NCI-H510A (cell line): ENCODE measurements at places on chromosomes 12 and 14.
A peak's percentile ranks its signal among the peaks of the same experiment; 100 is the strongest.

DNA sequence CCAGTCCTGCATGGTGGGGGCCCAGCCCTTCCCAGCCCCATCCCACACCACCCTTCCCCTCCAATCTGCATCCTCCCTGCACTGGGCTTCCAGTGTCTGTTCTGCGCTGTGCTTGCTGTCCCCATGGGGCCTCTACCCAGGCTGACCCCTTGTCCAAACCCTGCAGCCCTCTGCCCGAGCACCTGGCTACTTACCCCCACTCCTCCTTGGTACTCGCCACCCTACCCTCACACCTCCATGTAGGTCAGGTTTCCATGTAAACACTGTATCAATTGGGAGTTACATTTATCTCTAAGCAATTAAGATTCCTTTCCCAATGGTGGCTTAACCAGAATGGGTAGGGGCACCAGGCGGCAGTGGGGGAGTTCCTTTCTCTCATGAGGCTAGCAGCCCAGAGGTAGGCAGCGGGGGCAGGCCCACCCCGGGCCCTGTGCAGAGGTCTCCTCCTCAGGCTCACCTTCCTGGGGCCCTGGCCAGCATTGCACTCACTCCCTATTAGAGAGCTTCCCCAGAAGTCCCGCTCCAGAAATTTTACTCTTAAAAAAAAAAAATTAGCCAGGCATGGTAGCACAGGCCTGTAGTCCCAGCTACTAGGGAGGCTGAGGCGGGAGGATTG, 76.6 kb upstream of the CCND2 start:
- no peak for DNase-seq

GRCh38 chr12:71439613-71440344, at the start of gene LGR5:
Gene LGR5 (plus strand): TSS chr12:71439798. CDS start chr12:71440081, 283 bp downstream.
- peak; percentile 58 for DNase-seq

DNA sequence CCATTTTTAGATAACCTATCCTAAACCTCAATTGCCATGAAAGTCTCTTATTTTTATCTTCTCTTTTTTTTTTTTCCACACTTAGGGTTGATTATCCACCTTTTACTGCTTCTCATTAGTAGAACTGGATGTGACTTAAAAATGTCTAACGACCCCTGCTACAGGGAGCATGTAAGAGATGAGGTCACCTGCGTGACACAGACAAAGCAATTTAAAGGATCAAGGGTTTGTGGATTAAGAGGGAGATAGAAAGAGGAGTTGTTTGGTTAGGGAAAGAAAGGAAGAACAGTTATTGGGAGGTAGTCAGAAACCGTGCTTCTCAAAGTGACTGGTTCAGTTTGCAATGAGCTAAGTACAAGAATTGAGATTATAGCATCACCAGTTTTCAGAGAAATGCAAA, 239.1 kb downstream of the ALX1 start:
- no peak for DNase-seq

GRCh38 chr12:84507956-84508850, 404.4 kb downstream of the SLC6A15 start:
- peak; percentile 21 for DNase-seq

DNA sequence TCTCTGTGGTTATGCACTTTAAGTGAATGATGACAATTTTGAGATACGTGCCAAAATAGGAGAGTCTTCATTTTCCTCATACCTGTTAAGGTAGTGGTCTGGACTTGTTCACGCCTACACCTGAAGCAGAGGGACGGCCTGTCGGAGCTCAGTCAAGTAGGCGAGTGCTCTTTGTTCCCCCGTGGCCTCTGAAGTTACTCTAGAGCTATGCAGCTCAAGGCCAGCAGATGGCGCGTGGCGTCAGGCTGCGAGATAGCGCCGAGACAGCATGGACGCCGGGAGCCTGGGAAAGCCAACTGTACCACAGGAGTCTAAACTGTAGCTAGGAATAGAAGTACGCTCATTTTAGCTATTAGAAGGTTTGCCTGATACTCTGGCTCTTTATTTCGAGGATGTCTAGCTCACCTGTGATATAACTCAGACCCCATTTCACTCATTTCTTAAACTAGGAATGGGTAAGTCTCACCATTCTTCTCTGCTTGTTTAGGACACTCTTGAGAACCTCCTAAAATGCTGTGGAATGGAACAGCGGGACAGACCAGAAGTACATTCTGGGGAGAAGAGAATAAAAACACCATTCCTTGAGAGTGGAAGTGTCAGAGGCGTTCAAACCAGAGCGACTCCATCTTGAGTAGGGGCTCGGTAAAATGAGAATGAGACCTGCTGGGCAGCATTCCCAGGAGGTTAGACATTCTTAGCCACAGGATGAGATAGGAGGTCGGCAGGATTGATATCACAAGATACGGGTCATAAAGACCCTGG, 267.4 kb upstream of the HMGA2 start:
- peak; percentile 49 for DNase-seq

DNA sequence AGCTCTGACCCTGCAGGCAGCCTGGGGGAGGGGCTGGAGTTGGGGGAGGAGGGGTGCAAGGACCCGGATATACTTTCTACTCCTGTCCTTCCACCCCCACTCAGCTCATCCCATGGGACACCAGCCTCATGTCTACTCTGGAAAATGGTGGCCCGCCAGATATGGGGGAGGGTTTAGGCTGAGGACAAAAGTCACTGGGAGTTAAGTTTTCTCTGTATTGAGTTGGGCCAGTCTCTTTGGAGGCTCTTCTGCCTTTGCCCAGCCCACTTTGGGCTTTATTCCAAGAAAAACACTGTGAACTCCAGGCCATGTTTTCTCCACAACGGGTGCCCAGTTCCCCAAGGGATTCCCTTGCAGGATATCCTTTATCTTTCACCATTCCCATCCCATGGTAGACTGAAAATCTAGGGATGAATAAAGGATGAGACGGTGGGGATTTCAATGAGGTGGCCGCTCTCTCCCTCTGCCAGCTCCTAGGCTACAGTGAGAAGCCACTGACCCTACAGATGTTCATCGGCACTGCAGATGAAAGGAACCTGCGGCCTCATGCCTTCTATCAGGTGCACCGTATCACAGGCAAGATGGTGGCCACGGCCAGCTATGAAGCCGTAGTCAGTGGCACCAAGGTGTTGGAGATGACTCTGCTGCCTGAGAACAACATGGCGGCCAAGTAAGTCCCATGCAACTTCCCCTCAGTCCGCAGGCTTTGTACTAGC, 4.9 kb downstream of the NFATC4 start:
- peak; percentile 48 for DNase-seq

- DNase-seq: no peak
Measured at GRCh38 chr14:55979096-55979495, 139.1 kb upstream of the PELI2 start.

- DNase-seq: no peak
Measured at GRCh38 chr12:4108803-4109345, 164.7 kb upstream of the CCND2 start.

DNA sequence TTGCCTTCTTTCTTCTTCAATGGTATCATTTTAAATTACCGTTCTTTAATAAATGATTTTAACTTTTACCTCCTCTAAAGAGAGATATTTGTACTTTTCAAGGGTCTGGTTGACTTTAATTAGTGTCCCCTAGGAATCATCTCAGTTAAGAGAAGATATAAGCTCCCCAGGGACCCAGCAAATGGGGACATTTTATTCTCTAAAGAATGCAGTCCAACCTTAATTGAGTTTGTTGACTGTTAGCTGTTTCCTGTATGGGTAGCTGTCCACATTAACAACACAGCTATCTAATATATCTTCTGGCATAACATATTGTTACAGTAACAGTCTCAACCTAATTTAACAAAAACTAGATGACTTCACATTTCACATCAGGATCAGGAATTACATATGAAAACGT, 241.6 kb upstream of the NPAS3 start:
- DNase-seq: no peak

GRCh38 chr12:68910128-68910527, 22.8 kb downstream of the CPM start:
- DNase-seq: no peak

- DNase-seq: no peak
Measured at GRCh38 chr12:12323591-12323990, 26.5 kb downstream of the MANSC1 start.

DNA sequence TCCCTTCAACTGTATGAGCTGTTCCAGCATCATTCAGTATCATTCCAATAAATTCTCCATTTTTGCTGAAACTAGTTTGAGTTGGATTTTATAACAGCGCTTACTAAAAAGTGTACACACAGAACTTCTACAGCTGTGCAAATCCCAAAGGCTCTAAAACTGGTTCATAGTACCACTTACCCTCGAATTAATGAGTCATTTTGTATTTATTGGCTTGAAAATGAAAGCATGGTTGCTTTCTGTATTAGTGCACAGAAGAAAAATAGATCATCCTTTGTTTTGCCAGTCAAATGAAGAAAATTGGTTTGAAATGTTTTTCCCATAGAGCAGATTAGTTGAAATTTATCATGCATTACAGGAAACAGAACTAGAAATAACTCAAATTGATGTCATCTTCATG, 268.3 kb upstream of the CPNE8 start:
- no peak for DNase-seq

DNA sequence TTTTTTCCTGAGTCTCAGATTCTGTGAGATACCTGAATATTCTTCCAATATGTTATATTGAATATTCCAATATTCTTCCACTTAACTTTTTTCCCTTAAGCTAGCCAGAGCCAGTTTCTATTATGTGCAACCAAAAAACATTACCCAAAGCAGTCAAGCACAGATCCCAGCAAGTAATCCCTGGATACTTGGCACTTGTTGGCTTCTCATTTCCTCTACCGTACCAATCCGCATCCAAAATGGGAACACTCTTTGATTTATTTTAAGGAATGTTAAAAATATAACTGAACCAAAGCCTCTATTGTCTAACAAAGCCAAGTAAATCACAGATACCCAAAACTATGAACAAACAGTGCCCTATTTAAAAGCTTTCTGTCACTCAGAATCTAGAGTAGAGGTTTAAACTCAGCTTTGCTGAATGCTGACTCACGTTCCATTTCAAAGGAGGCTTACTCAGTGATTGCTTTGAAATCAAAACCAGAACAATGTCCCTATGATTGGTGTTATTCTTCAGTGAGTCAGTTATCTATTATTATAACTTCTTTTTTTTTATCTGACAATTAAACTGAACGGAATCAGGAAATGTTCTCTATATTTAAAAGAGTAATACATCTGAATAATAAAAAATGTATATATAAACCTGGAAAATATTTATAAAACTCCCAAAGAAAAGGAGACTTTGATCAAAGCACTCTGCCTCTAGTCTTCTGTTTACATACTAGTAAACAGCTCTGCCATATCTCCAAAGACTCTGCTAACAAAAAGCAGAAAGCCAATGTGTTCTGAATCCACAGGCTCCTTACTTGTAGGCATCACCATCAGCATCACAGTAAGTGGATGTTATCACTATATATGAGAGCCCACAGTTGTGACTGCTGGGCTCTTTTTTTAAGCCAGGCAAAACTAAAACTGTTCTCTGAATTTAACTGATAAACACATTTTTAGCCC, 360.8 kb downstream of the CCDC91 start:
- no peak for DNase-seq

- DNase-seq: no peak
Measured at GRCh38 chr12:104501660-104502059, 44.9 kb downstream of the CHST11 start.

DNA sequence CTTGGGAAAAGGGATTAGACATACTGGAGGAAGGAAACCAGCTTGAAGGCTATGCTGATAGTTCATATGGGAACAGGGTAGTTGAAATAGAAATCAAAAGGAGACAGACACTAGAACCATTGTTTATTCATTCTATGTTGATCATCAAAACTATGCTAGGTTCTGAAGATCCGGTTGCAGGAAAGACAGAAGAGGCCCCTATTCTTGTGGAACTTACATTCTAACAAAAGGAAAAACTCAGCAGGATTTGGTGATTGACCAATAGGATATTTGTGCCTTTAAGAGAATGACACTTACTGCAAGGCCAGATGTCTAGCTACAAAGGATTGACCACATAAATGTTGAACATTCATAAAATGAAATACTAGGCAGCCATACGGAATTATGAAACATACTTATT, 179.2 kb downstream of the AKAP6 start:
- no peak for DNase-seq

DNA sequence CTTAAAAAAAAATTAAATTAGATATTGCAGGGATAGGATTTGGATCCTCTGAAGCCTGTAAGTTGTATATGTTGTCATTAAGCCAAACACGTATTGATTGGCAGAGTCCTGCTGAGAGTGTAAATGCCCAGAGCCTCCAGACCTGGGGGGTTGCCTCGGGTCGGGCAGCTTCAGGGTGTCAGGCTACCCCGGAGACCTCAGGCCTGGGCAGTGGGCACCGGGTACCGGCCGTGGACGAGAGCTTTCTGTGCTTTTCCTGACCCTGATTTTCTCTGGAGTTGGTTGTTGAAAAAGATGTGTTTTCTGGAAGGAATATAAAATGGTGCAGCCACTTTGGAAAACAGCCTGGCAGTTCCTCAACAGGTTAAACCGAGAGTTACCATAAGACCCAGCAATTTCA, 96.1 kb downstream of the DNAH10 start:
- no peak for DNase-seq

- DNase-seq: no peak
Measured at GRCh38 chr12:132407992-132408391, 78.6 kb upstream of the GALNT9 start.

- DNase-seq: no peak
Measured at GRCh38 chr14:91883753-91884152, 16.4 kb upstream of the TC2N start.

- no peak for DNase-seq
Measured at GRCh38 chr12:64685050-64685449, 74.2 kb downstream of the GNS start.

- DNase-seq: no peak
Measured at GRCh38 chr12:130281153-130281799, 56.4 kb upstream of the PIWIL1 start.

GRCh38 chr12:43692064-43692463, 66.5 kb downstream of the PUS7L start:
- no peak for DNase-seq

GRCh38 chr12:14264778-14265177, 100.7 kb upstream of the ATF7IP start:
- no peak for DNase-seq

DNA sequence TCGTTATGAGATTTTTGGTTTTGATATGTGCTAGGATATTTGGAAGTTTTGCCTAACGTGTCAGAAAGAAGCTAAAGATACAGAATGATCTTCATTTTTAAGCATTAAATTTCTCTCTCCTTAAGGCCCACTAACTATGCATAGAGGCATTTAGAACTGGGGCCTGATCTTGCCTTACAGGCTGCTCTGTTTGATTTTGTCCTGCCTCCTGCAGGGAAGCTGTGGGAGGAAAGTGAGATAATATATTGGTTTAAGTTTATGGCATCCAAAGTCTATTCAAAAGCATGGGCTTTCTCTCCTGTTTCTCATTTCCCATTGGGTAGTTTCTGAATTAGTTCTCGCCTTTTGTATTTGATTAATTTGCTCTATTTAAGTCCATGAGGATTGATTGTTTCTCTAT, 250.3 kb upstream of the FBXO33 start:
- no peak for DNase-seq
